ENCODE measurements at places on chromosomes 16 and 17.

DNA sequence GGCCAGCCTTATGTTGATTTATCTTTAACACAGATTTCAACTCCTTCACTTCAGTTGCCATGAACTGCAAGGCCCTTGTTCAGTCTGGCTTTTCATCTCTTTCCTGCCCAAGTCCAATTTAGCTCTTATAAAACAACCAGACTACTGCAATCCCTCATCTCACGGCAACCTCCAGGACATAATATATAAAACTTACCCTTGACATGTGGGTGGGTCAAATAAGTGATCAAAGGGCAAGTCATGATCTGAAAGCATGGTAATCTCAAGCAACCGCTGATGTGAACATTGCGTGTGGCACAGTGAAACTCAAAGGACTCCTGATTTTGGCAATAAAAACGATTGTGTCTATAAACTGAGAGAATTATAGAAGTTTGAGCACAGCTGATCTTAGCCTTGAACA, 364.6 kb downstream of the CDH13 start:
- DNase-seq: no peak

GRCh38 chr17:75011401-75012095, 922 bp upstream of the MRPL58 start:
- peak; percentile 68 for DNase-seq

DNA sequence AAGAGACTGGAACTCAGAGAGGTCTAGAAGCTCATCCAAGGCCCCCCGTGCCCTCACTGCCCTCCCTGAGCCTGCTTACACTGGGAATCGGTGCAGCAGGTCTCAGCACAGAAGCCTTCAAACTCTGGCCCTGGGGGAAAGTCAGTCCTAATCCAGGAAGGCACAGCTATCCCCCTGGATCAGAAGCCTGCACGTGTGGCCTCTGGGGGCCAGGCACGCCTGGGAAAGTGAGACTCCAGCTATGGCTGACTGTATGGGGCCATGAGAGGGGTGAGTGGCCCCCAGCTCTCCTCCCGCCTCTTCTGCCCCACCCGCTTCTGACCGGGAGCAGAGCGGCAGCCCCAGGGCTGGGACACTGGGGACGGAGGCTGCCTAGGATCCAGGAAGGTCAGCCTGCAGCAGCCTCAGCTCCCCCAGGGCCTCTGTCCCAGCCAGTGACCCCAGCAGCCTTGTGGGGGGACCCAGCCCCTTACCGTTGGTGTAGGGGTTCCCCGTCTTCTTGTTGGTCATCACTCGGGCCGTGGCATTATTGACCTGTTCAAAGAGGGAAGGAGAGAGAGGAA, 26.6 kb downstream of the ENGASE start:
- DNase-seq: no peak

- DNase-seq: no peak
Observed at GRCh38 chr16:21227866-21228265, 5.6 kb upstream of the ANKS4B start.

- DNase-seq: no peak
Observed at GRCh38 chr16:87308826-87309225, 8.4 kb downstream of the C16orf95 start.

GRCh38 chr17:11644265-11645212, 46.3 kb downstream of the DNAH9 start:
- DNase-seq: peak; percentile 53

DNA sequence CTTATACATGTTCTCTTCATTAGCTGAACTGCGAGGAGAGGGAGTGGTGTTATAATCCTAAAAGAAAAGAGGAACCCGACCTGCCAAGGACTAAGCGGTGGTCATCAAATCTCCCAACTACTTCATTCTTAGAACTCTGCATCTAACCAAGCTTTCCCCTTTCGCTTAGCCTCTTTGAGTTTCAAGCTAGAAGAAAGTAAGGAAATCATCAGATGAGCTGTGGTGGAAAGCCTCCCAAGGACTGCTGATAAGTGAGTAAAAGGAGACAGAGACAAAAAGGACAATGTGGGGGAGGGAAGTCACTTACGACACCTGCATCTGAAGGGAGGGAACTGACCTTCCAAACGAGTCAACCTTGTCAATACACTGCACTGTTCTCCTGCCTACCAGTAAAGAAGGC, 121.3 kb downstream of the TRIM37 start:
- no peak for DNase-seq

DNA sequence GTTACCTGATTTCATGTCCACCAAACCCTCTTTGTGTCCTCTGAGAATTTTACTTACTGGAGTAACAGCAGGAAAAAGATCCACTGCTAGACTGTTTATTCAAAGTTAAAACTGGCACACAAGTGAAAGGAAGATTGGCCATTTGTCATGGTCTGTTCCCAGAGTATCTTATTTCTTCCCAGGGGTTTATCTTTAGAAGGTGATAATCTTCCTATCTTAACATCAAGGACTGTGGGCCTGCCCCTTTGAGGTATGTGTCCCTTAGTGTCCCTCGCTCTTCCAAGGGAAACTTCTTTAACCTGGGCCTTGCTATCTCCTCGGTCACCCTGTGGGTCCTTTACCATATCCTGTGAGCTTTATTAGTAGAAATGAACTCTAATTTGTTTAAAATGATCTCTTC, 49.7 kb downstream of the ARHGAP44 start:
- DNase-seq: no peak

DNA sequence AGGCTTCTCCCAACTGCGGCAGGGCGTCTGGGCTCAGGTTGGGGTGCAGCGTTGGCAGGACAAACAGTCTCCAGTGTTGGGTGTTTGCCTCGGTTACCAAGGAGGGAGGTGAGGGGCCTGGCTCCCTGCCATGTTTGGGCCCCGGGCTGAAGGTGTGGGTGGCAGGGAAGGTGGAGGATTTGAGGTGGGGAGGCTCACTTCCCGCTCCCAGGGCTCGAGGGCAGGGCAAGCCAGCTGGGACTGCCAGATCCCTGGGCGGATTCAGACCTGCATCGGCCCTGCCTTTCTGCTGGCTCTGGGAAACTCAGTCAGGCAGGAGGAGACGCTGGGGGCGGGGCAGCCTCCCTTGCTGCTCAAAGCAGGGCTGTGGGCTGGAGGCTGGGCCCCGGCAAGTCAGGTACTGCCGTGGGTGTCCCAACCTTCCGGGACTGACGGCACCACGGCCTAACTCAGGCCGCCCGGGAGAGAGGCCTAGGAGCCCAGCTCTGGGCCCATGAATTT, 31.3 kb upstream of the KRT17 start:
- no peak for DNase-seq

DNA sequence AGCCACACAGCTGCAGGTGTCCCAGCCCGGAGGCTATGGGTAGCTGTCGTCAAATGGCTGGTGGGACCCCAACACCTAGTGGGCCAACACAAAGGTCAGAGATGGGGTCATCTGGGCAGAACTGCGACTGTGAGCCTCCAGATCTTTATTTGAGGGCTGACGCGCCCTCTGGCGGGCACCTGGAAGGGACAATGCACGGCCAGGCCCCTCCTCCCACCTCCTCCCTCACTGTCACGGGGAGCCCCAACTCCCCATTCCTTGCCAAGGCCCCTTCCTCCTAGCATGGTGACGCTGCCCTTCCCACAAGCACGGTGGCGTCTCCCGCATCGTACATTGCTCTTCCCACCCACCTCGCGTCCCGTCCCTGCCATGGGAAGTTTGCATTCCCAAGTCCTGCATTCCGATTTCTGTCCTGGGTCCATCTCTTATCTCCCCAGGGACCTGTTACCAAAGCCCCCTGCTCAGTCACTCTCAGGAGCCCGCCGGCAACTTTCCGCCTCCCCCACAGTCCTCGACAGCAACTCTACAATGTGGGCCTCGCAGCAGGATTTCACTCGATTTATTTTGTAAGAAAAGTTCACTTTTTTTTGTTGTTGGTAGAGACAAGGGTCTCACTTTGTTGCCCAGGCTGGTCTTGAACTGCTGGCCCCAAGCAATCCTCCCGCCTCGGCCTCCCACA, 1.0 kb downstream of the TLE7 start:
- no peak for DNase-seq

- no peak for DNase-seq
Observed at GRCh38 chr17:75645889-75646637, 12.8 kb downstream of the SMIM5 start.

DNA sequence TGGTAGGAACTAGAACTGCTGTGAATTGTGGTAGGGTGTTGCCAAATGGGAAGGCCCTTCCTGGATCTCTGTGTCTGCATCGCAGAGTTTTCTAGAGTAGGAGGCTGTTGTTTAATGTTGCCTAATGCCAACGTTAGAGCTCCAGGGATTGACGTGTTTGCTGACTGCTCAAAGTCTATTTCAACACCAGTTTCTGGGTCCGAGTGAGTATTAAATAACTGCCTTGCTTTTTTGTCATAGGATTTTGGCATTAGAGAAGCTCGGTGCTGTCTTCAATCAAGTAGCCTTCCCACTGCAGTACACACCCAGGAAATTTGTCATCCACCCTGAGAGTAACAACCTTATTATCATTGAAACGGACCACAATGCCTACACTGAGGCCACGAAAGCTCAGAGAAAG, 40.0 kb downstream of the SF3B3 start:
- DNase-seq: no peak

DNA sequence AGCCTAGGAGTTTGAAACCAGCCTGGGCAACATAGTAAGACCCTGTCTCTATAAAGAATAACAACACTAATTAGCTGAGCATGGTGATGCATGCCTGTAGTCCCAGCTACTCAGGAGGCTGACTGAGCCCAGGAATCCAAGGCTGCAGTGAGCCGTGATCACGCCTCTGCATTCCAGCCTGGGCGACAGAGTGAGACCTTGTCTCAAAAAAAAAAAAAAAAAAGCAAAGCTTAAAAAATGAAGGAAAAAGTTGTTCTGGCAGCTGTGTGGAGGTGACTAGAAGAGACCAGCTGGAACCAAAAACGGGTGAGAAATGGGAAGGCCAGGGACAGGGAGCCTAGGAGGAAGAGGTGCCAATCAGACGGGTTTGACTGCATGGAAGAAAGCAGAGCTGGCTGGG, 4.2 kb downstream of the BCL7C start:
- no peak for DNase-seq

GRCh38 chr17:76102944-76103273, 678 bp downstream of the EXOC7 start:
- DNase-seq: no peak

DNA sequence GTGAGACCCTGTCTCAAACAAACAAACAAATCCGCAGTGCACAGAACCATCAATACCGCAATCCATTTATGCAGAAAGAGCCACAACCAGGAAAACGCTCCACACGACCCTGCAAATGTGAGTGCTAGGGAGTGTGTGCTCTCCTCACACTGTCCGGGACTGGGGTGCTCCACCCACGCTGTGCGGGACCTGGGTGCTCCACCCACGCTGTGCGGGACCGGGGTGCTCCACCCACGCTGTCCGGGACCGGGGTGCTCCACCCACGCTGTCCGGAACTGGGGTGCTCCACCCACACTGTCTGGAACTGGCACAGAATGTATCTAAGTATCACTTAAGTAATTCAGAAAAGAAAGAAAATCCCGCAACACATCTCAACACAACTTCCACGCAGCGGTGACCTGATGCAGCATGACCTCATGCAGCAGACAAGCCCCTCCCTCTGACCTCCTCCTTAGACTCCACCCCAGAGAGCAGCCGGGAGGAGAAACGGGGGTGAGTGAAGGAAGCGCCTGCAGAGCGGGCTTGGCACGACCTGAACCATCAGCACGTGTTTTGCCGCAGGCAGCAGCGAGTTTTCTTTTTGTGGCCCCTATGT, 38.5 kb downstream of the ZNF276 start:
- no peak for DNase-seq

DNA sequence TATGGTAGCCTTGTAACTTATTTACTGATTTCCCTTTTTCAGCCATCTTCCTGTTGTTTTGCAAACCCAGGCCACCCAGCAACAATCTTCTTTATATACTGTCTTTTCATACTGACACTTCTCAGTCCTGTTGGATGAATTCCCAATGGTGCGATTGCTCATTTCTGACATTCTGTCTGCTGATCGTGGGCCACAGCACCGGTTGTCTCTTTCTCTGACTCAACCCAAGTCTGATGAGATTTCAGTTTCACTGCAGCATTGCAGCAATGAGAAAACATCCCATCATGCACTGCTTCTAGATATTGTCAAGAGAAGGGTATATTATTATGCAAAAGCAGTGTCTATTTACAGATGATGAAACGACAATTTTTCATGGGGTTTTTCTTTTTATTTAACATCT, 349.2 kb upstream of the HSBP1 start:
- DNase-seq: peak; percentile 15

DNA sequence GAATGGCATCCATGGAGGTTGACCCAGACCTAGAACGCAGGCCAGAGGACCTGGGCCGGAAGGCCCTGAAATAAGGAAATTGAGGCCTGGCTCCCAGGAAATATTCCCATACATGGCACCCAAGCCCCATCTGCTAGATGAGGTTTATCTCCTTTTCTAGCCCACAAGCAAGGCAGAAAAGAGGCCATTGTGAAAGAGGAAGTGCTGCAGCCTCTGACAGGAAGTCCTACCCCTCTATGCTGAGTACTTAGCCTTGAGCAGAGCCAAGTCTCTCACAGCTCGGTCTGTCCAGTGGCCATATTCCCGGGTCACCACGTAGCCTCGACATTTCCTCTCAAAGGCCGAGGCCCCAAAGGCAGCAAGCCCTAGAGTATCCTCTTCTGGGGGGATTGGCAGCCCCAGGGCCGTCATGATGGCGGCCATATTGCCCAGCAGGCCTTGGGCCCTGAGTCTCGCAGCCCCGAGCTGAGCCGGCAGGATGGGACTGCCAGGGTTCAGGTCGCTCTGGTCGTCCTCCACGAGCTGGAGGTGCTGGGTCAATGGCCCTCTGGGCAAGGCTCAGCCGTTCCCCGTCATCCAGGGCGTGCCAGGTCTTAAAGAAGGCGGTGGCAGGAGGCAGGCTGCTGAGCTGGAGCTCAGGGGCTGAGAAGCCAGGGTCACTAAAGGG, 7.8 kb downstream of the CTF1 start:
- DNase-seq: no peak

DNA sequence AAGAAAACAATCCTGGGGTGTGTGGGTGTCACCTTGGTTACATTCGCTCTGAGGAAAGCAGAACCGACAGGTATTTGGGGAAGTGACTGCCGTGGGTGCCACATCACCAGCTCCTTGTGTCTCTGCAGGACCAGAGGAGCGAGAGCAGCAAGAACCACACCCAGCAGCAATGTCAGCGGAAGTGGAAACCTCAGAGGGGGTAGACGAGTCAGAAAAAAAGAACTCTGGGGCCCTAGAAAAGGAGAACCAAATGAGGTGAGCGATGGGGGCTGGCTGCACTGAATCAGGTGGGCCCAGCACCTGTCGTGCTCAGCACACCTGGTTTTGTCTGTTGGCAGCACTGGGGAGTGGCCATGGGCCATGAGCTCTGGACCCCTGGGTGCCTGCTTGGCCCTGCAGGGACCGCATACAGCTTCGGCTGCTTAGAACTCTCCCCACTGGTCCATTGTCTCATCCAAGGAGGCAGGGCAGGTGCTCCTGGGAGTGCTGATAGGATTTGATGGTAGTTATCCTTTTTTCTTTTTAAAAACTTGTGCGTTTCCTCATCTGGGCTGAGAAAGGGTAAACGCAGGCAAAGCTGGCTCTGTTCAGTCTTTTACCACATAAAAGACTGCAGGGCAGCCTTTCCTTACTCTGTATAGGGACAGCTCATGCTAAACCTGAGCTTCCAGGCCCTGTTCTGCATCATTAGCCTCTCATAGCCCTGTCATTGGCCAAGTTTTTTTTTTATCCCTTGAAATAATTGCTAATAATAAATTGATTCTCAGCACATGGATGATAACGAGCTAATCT, 29.4 kb downstream of the HMOX2 start:
- DNase-seq: no peak

- peak; percentile 59 for DNase-seq
Observed at GRCh38 chr17:72764632-72765041, 327.9 kb downstream of the SLC39A11 start.
